Activated T-cell treated with anti-CD3 and anti-CD28 coated beads, Interleukin-2, amount 50 U/mL, for 4 hours (primary cell): ENCODE measurements at places on chromosomes 6 and 20.

DNA sequence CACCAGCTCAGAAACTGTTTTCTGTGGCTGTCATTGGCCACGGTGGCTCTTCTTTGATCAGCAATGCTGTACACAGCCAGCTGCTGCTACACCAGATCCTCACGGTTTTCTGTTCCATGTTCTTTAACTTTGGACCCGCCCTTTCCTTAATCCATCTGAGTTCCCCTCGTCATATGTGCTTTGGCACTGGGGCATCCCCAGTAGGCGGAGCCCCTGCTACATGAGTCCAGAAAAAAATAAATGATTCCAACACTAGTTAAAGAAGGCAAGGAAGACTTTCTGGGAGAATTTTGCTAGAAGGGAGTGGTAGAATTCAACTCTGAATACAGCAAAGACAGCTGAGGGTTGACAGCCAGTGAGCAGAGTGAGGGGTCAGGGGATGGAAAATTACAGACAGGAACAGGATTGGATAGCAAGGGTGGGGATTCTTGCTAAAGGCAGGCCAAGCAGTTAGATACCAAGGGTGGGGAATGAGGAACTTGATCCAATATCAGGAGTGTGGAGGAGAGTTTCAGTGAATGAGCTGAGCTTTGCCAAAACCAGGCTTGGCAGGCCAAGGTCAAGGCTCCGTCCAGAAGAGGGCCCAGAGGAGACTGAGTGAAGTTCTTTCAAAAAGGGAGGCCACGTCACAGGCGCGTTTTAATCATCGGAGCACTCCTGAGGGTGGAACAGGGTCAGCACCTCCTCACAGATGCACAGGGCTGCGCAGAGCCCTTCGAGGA is 391.8 kb downstream of the CDH4 start:
- no peak for DNase-seq

DNA sequence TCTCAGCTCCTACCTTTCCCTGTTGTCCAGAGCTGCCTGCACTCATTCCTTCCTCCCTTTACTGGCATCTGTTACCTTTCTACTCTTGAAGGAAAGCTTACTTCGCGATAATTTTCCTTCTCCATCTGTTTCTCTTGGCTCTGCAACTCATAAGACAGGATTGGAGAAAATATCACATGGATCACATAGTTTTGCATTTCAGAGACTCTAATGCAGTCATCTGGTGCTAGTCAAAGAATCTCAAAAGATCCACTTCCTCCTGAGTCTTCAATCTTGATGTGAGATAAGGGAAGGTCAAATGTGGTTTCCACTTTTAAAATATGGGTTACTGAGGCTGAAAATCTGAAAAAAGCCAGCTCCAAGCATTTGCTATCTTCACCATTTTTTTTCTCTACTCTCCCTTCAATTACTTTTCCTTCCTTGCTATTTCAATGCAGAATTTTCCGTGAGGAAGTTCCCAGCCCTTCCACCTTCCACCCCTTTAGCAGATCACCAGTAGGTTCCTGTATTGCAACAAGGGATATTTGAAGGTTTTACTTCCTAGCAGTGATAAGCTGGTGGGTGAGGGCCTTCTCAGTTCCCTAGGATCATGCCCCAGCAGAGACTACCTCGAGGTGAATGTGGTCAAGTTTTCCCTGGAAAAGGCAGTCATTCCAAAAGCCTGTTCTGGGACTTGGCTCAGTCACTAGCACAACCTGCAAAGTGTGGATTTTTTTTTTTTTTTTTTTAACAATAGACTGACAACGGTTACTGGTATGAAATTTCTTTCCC is 62.8 kb upstream of the LRRC1 start:
- no peak for DNase-seq

DNA sequence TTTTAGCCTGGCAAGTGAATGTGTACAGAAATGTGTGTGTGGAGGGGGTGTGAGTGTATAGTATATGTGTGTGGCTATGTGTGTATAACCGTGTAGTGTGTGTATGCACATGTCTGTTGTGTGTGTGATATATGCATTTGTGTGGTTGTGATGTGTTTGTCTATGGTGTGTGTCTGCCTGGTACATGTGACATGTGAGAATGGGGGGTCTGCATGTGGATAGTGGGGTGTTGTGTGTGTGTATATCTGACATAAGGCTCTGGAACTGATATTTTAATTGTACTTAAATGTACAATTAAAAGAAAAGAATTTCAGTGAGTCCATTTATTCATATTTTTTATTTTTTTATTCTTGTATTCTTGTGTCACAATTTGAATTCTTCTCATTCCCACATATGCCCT is 57.2 kb upstream of the CNR1 start:
- no peak for DNase-seq

DNA sequence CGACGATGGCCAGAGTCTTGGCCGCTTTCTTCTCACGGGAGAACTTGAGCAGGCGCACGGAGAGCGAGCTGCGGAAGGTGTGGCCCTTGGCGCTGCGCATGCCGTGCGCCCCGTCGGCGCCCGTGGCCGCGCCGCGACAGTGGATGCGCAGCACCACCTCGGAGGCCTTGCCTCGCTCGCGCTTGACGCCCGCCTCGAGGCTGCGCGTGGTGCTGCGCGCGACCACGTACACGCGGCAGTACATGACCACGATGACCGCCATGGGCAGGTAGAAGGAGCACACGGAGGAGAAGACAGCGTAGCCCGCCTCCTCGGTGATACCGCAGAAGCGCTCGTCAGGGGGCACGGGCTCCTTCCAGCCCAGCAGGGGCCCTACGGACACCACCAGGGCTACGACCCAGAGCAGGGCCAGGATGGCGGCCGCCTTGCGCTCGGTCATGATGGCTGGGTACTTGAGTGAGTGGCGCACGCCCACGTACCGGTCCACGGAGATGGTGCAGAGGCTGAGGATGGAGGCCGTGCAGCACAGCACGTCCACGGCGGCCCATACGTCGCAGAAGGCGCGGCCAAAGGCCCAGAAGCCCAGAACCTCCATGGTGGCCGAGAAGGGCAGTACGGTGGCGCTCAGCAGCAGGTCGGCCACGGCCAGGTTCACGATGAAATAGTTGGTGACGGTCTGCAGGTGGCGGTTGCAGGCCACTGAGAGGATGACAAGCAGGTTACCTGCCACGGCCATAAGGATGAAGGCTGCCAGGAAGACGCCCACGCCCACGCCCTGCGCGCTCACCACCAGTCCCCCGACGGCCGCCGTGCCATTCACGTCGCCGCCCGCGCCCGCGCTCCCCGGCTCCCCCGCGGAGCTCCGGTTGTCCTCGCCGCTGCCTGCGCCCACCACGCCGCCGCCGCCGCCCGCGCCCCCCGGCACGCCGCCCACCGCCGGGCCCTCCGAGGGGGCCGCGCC is 232.8 kb upstream of the RNF24 start:
- no peak for DNase-seq

GRCh38 chr6:56906752-56907151 is 48.2 kb upstream of the BEND6 start:
- no peak for DNase-seq

DNA sequence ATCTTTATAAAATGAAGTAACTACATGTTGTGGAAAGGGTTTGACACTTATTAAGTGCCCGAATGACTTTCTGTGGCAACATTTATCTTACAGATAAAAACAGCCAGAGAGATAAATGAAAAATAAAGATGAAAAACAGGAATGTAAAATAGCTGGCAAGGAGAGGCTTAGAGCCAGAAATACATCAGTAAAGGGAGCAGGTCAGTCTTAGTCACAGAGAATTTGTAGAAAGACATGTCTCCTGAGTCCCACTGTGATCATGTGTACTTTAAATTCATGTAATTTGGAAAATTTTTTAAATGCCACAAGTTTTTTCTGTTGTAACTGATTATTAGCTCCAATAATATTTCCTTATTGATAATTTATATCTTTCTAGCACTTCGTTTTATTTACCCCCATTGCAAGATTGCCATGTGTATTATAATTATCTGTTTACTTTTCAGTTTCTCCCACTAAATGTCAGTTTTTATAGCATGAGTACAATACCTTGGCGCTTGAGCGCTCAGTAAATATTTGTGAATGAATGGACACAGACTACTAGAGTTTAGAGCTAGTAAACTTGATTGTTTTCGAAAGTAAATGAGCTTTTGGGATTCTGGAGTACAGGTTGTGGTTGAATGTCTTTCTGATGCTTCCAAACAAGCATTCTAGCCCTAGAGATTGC is 15.2 kb downstream of the TAB2 start:
- DNase-seq, result no peak

GRCh38 chr20:51350941-51351631 is 191.4 kb downstream of the NFATC2 start:
- DNase-seq, result no peak

GRCh38 chr6:26432627-26433201 is 7.6 kb upstream of the BTN3A3 start:
- DNase-seq, result no peak

DNA sequence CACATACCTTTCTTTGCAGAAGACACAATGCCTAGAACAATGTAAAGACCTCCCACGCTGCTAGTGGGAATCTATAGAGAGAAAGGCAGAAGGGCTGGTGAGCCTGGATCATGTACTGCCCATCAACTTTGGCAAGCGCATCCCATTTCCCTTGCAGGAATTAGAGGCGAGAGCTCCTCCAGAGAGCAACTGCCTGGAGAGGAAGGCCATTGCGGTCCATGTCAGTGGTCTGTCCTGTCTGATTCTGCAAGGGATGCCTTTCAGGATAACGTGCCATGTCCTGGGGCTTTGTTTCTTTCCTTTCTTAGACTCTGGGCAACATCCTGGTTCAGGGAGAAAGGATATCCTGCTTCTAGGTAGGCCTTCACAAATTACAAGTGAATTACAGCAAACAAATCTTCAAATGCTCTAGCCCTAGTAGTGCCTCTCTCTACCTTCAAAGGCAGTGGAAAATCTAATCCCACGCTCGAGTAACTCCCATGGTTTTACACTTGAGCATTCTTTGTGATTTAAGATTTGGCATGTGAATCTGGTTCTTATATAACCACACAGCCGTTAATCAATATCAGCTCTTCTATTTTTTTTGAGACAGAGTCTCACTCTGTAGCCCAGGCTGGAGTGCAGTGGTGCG is 38.5 kb downstream of the GCNT2 start:
- no peak for DNase-seq

GRCh38 chr6:170374571-170375444 is 68.2 kb downstream of the FAM120B start:
- no peak for DNase-seq

GRCh38 chr20:5127859-5128424 is 1.1 kb downstream of the CDS2 start:
- DNase-seq, result no peak

- DNase-seq, result no peak
Observed at GRCh38 chr6:24195836-24196597, 70.0 kb downstream of the NRSN1 start.

DNA sequence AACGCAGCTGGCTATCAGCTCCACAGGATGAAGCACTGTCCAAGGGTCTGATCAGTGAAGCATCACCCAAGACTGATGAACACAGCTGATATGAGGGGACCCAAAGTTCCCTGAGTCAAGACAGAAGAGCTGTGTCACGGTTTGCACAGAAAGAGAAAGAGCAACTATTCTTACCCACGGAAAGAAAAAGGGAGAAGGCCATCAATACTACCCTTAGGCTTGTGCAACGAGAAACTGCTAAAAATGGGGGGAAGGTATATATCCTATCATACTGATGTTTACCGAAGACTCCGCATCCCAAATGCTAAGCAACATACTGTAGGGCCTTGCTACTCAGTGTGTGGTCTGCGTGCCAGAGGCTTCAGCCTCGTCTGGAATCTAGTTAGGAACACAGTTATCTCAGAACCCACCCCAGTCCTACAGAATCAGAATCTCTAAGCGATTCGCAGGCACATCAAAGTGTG is 665 bp downstream of the FASTKD5 start:
- no peak for DNase-seq

GRCh38 chr6:17663226-17663625 is 43.5 kb downstream of the NUP153 start:
- no peak for DNase-seq

DNA sequence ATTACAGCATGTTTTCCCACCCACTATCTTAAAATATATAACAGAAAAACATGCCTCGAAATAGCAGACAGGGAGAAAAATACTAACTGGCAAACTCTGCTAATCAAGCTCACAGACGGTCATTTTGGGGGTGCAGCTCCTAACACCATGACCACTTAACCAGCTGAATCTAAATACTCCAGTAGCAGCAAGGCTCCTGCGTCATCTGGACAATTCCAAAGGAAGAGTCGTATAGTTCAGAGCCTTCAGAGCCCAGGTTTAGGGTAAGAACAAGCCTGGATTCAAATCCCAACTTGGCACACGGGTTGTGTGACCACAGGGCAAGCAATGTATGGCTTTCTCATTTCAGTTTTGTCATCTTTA is 81.3 kb upstream of the COL21A1 start:
- no peak for DNase-seq

DNA sequence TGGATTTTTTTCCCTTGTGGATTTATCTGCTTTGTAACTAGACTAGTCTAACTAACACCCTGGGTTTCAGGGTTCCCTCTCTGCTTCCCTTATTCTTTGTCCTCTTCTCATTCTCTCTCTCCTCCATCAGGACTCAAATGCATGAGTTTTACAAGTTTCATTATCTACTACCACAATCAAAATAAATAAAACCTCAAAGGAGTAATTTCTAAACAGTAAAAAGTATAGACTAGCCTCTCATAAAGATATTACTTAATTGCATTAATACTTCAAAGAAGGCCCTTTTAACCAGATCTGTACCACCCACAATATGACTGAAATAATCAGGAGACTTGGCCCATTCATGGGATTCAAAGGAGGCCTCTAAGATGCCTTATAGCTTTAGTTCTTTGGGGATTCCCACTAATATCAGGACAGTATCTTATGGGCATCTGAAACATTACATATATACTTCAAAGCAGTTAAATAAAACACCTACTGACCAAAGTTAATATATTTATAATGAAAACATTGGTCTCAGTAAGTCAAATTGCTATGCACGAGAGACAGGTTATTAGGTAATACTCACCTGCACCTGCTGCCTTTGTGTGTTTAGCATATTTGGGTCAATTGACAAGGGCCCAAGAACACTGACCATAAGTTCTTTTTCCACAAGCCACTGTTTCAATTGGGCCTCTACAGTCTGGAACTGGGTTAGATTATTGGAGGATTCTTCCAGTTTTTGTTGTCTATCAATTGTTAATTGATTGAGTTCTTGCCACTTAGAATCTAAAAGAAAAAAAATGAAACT is 85.7 kb downstream of the DST start:
- DNase-seq, result no peak

- DNase-seq, result no peak
Observed at GRCh38 chr6:161445021-161445799, 171.3 kb upstream of the AGPAT4 start.

DNA sequence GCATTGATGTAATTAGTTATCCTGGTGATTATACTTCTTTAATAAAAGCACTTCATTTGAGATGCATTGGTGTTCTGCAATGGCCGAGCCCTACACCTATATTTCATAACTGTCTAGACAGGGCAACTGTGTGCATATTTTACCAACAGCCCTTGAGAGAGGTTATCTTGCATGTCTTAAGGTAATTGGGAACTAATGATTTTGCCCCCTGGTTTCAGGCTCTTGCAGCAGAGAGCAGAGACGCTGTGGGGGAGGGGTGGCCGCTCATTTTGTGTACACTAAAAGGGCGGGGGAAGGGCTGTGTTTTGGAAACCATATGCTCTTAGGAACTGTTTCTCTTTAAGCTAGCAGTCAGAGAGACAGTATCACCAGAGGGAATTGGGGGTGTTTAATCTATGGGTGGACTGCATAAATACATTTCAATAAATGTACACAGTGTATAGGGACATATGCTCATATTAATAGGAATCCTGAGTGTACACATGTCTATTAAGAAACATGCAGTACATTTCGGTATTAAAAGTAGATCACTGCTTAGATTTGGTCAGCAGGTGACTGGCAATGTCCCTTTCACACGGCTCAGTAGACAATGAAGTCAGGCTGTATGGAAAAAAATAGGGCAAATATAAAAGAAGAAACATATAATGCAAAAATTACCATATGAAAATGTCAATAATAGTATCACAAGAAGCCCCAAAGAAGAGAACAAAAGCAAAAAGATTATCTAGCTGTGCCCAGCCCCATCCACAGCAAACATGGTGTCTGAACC is 402.9 kb upstream of the CITED2 start:
- DNase-seq, result no peak
